Hematopoietic multipotent progenitor cell treated with erythropoietin and hydrocortisone succinate and interleukin-3 and kit ligand, for 6 days (in vitro differentiated cells): ENCODE measurements at places on chromosomes 3 and 15.

- no peak for DNase-seq
Measured at GRCh38 chr15:52789601-52790168, 451 bp downstream of the ONECUT1 start.

DNA sequence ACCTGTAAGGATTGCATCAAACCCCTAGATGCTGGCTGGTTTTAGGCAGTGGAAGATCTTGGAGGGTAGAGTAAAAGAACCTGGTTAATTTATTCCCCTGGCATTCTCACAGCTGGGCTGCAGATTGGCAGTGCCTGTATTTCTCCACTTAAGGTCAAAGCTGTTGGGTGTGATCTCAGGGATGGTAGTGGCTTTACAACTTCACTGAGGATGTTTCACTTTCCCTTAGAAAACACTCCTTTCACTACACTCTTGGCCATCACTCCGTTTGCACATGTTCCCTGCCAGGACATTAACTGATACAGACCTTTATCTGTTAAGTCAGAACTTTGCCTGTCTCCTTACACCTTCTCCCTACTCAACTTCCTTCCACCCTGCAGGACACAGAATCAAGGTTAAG lies 779.1 kb upstream of the SEMA6D start:
- no peak for DNase-seq

DNA sequence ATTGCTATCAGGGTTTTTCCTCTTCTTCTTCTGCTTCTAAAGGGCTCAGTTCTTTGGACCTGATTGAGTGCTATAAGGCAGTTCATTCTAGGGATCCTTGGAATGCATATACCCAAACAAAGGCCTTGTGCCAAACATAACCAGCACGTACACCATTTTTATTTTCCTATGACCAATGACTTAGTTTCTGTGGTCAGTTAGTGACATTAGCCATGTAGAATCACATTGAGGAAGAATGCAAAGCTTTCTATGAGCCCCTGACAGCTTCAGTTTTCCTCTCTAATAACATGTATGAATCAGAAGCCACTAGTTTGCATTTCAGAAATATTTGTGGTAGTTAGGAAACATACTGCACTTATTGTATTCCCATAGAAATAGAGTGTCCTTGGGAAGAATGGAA lies 240.0 kb downstream of the THRB start:
- no peak for DNase-seq

DNA sequence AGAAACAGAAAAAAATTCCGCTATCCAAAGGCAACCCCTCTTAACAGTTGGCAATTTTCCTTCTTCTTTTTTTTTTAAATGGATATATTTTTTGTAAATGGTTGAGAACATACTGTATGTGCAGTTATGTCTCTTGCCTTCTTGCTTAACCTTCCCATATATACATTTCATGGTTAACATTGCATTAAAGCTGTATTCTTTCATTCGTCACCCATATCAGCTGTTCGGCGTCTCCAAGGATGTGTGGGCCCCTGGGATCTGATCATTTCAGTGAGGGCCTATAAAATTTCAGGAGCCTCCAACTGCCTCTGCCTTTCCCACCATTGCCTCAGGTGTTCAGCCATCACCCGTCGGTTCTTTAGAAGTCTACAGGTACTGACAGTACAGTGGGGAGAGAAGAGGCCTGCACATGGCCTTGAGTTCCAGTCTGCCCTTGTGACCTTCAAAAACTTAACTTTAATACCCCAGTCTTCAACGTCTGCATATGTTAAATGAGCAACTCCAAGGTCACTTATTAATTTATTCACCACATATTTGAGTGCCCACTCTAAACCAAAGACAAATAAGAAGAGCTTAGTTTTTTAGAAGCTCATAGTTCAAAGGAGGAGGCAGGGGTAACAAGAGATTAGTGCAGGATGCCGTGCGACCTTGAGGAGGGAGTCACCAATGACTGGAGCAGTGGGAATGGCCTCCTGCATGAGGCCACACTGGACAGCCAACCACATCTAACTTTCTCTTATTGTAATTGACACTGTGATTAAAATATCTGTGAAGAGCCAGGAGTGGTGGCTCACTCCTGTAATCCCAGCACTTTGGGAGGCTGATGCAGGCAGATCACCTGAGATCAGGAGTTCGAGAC lies 6.9 kb downstream of the ST6GAL1 start:
- DNase-seq: no peak

DNA sequence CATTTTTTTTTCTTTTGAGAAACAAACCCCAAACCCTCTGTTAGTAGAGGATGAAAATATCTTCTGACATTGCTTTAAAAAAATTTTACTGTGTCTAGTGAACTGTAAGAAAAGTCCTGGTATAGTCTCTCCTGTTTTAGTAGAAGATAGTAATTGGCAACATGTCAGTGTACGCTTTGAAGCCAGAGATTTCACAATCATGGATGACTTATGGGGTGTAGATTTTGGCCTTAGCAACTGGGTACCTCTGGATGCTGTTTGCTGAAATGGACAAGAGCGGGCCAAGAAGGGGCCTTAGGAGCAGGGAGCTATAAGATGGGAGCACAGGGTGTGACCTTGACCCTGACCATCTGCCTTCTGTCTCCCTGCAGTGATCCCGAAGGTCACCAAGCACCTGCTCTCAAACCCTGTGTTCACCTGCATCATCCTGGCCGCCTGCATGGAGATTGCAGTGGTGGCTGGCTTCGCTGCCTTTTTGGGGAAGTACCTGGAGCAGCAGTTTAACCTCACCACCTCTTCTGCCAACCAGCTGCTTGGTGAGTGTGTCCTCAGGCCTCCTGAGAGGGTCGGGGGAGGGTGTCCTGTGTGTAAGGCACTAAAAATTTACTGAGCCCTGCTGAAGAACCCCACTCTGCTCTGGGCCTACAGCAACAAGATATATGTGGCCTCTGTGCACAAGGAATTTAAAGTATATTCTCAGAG lies 266.7 kb downstream of the SLCO3A1 start:
- DNase-seq: no peak

DNA sequence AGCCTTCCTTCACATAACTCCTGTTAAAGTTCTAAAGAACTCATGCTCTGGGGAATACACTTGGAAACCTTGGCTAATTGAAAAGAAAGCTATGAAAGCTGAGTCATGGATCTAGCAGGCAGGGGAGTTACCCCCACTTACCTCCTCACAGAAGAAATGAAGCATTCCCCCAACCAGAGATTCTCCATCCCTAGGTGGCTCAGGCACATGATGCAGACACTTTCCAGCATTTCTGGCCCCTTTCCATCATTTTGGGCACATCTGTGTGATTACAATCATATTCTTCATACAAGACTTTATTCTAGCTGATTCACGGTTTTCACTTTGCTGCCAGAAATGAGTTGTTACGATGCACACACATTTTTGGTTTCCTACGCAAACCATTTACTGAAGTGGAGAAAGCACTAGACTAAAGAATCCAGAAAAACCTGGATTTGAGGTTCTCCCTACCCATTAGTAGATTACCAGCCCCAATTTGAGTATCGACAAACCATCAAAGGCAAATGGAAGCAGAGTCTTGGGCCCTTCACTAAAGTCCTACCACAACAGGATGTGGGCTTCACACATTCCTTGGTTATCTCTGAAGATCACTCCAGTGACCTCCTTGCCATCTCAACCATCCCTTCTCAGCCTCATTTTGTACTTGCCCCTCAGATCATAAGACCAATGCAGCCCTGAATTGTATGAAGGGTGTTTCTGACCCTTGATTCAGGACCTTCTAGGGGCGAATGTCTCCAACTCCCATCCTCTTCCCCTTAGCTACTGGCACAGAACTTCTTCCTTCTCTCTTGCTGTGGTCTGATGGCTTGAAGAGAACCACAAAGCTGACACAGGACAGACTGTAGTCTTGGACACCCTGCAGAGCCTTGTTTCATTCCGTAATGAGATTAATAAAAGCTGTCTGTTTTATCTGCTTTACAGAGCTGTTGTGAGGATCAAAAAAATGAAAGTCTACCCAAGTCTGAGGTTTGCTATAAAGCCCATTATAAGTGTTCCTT lies 42.5 kb upstream of the SNRK start:
- DNase-seq: peak; percentile 29

DNA sequence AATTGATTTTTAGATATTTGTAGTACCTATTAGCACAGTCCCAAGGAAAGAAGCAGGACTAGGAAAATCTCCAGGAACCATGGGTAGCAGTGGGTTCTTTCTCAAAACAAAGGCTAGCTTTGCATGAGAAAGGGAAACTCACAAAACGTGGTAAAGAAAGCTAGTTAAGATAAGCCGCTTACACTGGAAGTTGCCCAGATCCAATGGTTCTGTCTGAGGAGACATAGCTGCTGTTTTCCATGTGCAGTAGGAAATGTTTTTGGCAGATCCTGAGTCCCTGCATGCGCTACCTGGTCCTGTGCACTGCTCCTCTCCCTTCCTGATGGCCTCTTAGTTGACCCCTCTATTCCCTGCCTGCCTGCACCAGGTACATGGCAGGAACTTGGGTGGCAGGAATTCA lies 60.4 kb downstream of the TFG start:
- DNase-seq: no peak

- no peak for DNase-seq
Measured at GRCh38 chr3:112776000-112776399, 70.7 kb downstream of the CD200R1L start.

GRCh38 chr3:122343654-122344053 lies 18.6 kb downstream of the CSTA start:
- no peak for DNase-seq

GRCh38 chr3:134341389-134341788 lies 32.9 kb downstream of the AMOTL2 start:
- no peak for DNase-seq

- DNase-seq: no peak
Measured at GRCh38 chr3:37680401-37680800, 181.3 kb upstream of the CTDSPL start.

GRCh38 chr3:183285828-183286457 lies 32.9 kb downstream of the B3GNT5 start:
- DNase-seq: peak; percentile 75

DNA sequence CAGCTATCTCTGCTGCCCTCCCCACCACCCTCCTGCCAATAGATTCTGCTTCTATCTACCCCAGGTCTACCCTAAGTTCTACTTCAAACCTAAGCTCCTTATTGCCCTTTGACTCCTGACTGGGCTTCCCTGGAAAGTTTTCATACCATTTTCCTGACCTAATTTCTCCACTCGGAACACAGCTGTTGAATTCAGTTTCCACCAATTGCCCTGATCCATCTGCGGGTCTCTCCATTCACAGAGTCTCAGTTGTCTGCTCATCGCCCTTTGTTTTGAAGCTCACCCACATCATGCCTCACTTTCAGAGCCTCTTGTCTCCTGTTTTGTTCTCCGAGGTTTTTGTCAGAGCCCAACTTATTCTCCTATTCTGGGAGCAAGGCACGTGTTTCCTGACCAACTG lies 56.8 kb upstream of the ABI3BP start:
- DNase-seq: no peak

- DNase-seq: no peak
Measured at GRCh38 chr3:177676148-177676547, 478.9 kb upstream of the TBL1XR1 start.

DNA sequence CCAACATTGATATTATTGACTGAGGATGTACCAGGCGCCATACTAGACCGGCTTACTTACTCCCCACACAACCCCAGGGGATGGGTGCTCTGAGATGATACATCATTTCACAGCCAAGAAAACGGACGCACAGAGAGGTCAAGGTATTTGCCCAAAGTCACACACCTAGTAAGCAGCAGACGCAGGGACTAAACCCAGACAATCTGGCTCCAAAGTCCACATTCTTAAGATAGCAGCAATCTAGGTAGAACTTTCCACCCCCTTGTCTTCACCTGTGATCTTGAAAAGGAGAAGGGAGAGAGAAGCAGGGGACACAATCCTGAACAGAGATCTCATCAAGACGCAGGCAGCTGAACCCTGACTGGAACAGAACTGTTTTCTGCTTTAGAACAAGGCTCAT lies 200.6 kb downstream of the XXYLT1 start:
- DNase-seq: no peak

GRCh38 chr3:55481744-55482495 lies 5.2 kb downstream of the WNT5A start:
- no peak for DNase-seq

DNA sequence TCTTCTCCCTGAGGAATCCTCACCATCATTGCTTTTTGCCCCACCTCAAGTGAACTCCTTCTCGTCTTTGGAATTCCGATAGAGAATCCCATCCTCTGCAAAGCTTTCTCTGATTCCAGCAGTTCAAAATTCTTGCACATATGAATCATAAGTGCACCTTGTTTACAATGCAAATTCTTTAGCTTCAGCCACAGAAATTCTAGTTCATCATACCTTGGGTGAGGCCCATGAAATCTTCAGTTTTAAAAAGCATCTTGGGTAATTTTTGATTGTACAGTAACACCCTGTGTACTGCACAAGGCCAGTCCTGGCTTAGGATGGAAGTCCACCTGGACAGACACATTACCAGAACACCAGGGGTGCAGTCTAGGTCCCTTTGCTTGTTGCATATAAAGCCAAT lies 30.8 kb downstream of the MDFIC2 start:
- DNase-seq: no peak

GRCh38 chr15:101651554-101652097 lies 555 bp downstream of the TM2D3 start:
- DNase-seq: peak; percentile 72

DNA sequence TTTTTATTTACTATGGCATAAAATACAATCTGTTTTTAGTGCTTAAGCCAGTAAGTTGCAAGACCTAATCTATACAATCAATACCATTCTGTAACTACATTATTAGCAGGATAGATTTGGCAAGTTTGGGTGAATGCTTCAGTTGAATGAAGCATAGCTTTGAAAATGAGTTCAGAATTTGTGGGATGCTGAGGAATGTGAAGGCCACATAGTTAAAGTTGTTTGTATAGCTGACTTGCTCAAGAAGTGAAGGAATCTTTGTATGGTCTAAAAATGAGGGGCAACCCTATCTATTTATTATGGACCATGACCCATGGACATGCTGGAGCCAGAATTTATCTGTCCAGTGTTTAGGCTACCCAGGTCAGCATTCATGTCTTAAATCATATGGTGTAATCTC lies 58.5 kb downstream of the CRYBG3 start:
- DNase-seq: no peak

DNA sequence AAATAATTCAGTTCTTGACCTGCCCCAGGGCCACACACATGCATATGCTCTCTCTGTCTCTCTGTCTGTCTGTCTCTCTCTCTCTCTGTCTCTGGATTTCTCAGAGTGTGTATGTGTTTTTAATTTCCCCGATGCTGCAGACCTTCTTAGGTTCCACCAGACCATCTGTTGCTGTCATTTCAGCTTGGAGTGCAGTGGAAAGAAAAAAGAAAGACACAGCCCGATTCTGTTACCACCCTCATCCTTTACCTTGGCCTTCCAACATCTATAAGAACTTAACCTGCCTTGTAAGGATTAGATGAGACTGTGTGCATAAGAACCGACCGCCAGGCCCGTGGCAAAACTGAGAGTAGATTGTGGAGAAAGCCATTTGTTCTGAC lies 9.7 kb upstream of the PGPEP1L start:
- no peak for DNase-seq
